Activated T-cell treated with anti-CD3 and anti-CD28 coated beads, Interleukin-2, amount 50 U/mL, for 1 hour (primary cell): ENCODE measurements at places on chromosomes 6 and 20.

- no peak for DNase-seq
Observed at GRCh38 chr6:148968771-148969602, 222.2 kb downstream of the UST start.

DNA sequence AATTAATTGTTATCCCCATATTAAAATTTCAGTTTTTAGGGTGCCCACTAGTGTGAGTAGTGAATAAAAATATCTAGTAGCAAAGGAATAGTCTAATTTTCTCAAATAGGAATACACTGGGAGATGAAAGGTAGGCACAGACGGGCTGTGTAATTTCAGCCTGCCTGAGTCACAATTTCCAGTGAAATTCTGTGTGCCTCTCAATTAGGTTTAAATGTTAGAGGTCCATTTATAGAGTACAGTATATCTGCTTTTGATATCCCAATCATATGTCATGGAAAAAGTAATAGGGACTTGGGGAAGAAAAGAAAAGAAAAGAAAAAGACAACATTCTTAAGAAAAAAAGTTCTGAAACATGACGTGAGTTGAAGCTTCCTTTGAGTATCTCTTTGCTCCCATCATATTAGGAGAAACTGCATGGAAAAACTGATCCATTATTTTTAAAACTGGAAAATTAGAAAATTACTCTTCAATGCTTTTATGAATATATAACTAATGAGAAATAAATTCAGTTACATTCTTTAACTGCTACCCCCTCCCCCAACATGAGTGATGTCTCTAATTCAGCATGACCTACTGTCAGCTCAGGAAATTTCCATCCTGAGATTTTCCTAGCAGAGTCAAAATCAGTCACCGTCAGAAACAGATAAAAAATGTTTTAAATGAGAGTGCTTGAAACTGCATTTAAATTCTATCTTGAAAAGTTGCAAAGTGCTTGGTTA lies 473.8 kb upstream of the HSF2 start:
- DNase-seq: no peak

DNA sequence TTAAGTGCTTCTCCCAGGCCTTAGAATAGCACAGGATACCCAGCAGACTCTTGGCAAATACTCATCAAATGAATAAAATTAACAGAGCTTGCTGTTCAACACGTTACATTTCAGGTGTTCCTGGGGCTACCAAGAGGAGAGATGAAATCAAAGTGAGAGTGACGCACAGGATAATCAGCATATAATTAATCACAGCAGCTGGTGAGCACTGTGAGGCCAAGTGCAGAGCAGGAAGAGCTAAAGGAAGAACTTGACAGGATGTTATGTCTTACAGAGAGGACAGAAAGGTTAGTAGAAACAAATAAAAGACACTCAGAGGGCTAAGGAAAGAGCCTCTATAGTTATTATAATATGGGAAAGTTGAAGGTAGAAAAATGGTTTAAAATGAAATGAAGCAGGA lies 8.8 kb downstream of the PPIL1 start:
- no peak for DNase-seq

DNA sequence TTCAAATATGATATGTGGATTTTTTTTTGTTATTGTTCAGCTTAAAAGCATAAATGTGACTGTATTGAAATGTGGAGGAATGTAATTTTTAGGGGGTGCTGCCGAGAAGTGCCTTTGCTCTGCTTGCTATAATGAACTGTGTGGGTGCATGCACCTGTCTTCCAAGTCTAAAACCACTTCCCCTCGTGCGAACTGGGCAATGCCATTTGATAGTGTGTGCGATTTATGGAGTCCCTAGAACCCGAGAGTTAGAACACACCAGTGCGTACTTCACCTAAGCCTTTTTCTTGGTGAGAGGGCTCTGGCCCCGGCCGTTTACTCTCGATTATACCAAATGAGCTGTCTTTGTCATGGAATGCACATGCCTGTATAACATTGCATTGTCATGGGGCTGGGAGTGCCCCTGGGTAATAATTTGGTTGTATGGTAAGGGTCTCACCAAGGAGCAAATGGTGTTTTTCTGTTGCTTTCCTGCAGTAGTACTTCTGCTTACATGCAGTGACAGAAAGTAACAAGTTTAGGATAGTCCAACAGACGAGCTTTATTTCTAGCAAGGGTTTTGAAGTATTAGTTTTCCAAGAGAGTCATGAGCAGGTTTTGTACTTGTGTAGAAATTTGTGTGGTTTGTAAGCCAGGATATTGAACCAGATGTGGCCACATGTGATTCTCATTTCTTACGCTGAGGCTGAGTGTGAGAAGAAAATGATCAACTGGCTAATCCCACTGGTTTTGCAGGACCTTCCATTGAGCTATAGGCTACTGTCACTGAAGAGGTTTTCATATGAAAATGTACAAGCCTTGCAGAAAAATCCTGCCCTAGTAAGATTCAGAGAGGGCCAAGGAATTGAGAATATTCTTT lies 172.4 kb downstream of the DTNBP1 start:
- DNase-seq: no peak
